Activated naive CD8-positive, alpha-beta T cell treated with anti-CD3 and anti-CD28 coated beads for 36 hours (primary cell): ENCODE measurements at places on chromosomes 6 and 20.

- no peak for DNase-seq
These were observed 132.6 kb upstream of the BTN3A2 start for GRCh38 chr6:26232306-26232939.

- no peak for DNase-seq
These were observed 41.3 kb upstream of the HFE start for GRCh38 chr6:26045928-26046368.

DNA sequence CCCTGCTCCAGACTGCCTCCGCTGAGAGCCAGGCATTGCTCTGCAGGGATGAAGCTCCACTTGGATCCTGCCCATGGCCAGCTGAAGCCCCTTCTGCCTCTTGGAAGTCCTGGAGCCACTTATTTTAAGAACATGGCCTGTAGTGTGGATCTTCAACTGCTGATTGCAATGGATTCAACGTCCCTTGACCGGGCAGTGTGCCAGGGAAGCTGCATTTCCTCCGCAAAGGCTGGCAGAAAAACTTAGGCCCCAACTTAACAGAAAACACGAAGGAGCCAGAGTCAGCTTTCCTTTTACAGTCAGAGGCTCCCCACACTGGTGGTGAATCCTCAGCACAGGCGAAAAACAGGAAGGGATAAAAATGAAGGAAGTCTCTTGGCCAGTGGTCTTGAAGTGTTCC is 26.3 kb upstream of the FOXQ1 start:
- no peak for DNase-seq

DNA sequence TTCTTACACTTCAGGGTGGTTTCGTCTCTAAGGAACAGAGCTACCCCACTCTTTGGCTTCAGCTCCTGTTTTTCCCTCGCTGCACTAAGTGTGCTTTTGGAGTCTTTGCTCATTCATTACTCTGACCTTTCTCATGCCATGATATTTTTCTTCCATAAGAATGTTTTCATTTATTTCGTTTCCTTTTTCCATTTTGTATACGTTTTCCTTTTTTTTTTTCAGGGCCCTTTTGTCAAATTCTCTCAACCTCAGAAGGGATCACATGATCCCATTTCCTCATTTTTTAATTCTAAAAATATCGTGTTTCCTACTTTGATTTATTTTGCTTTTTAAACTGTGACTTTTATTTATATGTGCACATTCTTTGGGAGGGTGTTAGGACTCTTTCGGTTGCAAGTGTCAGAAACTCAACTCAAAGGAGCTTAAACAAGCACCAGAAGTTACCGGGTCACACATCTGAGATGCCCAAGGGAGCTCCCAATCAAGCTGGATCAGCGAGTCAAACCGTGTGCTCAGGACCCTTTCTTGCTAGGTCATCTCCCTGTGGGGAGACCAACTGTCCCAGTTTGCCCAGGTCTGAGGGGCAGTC is 40.6 kb downstream of the GCNT2 start:
- no peak for DNase-seq

DNA sequence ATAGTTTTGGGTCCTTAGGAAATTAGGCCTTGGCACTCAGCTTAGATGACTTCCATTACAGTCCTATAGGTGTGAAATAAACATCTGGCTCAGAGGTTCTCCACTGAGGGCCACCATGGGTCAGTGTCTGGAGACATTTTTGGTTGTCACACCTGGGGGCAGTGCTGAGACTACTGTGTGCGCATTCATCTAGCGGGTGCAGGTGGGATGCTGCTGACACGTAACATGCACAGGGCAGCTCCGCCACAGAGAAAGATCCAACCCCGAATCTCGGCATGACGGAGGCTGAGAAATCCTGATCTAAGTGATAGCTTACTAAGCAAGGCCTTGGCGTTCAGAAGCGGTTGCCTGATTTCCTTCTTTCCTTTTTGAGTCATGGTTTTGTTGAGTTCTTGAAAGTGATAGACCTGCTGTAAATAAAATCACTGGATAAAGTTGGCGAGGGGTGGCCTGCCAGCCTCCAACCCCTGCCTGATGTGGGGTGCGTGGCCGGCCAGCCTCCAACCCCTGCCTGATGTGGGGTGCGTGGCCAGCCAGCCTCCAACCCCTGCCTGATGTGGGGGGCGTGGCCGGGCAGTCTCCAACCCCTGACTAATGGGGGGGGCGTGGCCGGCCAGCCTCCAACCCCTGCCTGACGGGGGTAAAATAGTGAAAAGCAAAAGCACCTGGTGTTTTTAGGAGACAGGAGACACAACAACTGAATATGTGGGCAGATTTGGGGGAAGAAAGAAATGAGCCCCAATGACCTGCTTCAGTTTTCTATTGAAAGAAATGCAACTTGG is 158.1 kb downstream of the CDH26 start:
- no peak for DNase-seq

DNA sequence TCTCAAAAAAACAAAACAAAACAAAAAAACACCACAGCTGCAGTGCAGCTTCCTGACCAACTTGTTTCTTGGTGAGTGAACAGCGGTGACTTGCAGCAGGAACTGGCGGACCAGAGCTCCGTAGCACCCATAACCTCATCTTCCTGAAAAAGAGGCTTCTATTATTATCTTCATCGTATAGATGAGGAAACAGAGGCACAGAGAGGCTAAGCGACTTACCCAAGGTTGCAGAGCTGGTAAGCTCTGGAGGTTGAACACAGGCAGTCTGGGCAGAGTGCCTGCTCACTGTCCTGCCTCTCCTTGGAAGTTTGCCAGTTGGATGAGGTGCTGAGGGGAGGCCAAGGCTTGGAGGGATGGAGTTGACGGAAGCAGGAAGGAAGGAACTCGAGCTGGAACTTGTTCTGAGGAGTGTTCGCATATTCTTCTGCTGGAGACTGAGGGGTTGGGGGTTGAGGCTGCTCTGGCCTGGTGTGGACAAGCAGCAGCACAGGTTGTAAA is 47.9 kb upstream of the CCDC167 start:
- no peak for DNase-seq

DNA sequence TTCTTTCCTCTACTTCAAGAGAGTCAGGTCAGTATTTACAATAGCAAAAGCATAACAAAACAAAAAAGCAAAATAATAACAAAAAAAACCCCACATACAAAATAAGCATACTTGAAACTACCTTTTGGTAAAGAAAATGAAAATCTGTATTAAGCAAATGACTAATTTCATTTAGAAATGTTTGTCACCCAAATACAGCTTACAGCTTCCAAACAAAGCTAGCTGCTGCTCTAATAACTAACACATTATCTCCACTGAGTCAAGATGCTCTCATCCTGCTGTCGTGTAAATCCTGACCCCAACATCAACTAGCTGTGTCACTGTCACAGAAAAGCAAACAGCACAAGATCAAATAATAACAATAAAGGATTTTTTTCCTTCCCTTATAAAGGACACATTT is 21.7 kb downstream of the MAP7 start:
- no peak for DNase-seq

- no peak for DNase-seq
These were observed 108.1 kb downstream of the TMEM200A start for GRCh38 chr6:130473886-130474285.

- DNase-seq: no peak
These were observed 23.5 kb upstream of the SIM1 start for GRCh38 chr6:100488244-100488643.

DNA sequence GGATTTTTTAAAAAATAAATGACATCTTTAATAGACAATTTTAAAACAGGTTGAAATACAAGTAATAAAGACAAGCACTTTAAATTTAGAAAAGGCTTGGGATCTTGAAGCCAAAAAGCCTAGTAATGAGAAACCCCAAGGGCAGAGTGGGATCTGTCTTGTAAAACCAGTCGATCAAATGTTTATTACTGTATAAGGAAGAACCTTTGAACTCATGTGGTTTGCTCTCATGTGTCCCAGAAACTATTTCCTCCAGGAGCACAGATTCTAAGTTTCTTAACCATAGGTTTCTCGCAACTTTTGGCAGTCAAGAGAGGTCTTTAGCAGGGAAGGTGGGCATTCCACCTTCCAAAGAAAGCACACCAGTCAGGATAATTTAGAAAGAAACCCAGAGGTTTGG is 541.7 kb upstream of the BTBD3 start:
- no peak for DNase-seq

GRCh38 chr20:56766528-56766927 is 137.4 kb downstream of the TFAP2C start:
- DNase-seq: no peak

DNA sequence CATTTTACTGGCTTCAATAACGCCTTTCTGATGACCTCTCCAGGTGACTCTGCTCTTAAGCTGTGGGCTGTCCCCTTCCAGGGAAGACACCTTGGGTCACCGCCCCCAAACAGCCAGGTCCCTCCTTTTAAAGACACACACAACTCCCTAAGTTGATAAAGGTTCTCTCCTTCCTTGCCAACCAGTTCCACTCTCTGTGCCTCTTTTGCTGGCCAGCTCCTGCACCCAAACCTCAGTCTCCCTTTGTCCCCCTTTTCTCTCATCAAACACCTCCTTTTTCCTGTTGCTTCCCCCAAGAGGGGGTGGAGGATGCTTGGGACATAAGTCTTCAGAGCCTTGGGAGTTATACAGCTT is 1.0 kb downstream of the NCOA6 start:
- DNase-seq: peak; percentile 72

DNA sequence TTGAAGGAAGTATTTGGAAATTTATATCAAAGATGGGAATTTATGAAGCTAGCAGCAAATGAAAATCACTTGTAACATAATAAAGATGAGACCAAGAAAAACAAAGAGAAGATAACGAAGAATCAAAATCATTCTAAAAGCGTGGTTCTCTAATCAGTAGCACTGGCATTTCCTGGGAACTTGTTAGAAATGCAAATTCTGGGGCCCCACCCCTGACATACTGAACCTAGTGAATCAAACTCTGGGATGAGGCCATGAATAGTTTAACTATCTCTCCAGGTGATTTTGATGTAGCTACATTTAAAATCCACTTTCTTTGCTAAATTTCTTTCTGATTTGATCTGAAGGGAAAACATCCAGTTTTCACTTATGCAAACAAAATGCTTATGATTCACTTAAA is 1075.6 kb downstream of the HACE1 start:
- no peak for DNase-seq

GRCh38 chr6:140579918-140580317 is 1205.5 kb upstream of the CITED2 start:
- no peak for DNase-seq

GRCh38 chr6:157741948-157742556 is 81.0 kb upstream of the SNX9 start:
- no peak for DNase-seq

- DNase-seq: no peak
These were observed 57.3 kb upstream of the MCM9 start for GRCh38 chr6:118992186-118992795.

DNA sequence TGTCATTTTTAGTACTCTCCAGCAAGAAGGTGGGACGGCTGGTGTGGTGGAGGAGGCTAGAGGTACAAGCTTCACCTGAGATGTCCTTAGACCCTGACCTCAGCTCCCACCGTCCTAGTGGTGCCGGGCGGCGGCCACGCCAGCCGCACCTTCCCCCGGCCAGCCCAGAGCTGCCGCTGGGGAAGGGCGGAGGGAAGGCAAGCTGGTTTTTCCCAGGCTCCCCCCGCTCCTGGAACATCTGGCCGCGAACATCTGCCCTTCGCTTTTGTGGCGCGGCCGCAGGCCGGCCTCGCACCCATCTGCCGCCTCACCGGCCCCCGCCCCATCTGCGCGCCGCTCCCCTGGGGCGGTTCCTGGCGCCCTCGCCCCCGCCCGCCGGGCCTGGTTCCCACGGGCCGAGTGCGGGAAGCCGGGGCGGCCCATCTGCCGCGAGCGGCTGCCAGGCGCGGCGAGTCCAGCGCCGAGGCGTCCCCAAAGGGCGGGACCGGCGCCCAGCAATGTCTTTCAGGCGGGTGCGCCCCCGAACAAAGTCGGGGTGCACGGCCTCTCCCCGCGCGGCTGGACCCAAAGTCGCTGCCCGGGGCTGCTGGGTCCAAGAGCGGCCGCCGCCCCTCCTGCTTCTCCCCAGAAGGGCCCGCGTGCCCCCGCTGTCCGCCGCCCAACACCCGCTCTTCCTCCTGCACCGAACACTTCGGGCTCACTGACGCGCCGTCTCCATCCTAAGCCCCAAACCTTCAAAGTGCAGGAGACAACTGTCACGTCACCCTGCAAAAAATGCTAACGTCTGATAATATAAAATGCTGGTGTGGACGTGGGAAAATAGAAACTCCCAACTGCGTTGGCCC is 17.3 kb upstream of the ID1 start:
- DNase-seq: no peak

GRCh38 chr20:45857882-45858216 is 435 bp downstream of the ZSWIM3 start:
- peak; percentile 58 for DNase-seq

DNA sequence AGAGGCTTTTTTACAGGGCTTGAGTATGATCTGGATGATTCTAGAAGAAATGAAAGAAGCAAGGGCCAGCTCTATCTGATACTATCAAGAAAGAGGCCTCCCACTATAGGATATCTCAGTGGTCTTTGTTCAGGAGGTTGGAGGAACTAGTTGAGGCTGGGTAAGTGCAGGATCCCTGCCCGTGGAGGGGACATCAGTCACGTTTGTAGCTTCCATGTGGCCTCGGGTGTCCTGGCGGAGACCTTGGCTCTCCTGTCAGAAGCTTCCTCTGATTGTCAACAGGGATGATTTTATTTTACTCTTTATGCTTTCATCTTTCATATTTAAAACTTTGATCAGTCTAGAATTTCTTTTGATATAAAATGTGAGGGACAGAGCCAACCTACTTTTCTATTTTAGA is 86.6 kb downstream of the PHACTR3 start:
- no peak for DNase-seq

- DNase-seq: peak; percentile 46
These were observed 99.1 kb downstream of the HIVEP2 start for GRCh38 chr6:142845624-142846458.

GRCh38 chr20:36574366-36575135 is 1.2 kb downstream of the TGIF2 start:
- peak; percentile 65 for DNase-seq

GRCh38 chr6:95685822-95686221 is 108.5 kb downstream of the MANEA start:
- no peak for DNase-seq

- no peak for DNase-seq
These were observed 68.8 kb upstream of the LTV1 start for GRCh38 chr6:143774347-143774746.

- DNase-seq: no peak
These were observed 131.5 kb upstream of the F13A1 start for GRCh38 chr6:6452002-6452401.

GRCh38 chr6:9503111-9503761 is 911.6 kb downstream of the TFAP2A start:
- DNase-seq: no peak

DNA sequence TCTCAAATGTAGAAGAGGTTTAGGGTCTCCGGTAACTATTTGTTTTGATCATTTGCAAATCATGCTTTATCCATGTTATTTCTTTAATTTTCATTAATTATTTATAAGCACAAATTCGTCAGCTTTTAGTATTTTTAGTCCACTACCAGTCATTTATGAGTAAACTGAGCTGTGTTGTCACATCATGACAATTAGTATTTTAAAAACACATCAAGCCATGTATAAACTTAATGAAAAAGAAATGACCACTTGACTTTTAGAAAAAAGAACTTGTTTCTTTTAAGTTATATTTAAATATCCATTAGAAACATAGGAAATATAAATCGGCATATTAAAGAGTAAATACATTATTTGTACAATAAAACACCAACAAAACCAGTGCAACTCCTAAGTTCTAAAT is 2.8 kb downstream of the NKX2-4 start:
- DNase-seq: no peak

GRCh38 chr6:75266716-75267291 is 17.8 kb downstream of the TMEM30A start:
- DNase-seq: no peak
